Effector CD8-positive, alpha-beta T cell (primary cell): ENCODE measurements at places on chromosomes 2 and 18.

GRCh38 chr2:230793572-230794359 is 71.0 kb upstream of the ITM2C start:
- peak; percentile 9 for DNase-seq

GRCh38 chr2:221655300-221655699 is 83.2 kb upstream of the EPHA4 start:
- DNase-seq = no peak

DNA sequence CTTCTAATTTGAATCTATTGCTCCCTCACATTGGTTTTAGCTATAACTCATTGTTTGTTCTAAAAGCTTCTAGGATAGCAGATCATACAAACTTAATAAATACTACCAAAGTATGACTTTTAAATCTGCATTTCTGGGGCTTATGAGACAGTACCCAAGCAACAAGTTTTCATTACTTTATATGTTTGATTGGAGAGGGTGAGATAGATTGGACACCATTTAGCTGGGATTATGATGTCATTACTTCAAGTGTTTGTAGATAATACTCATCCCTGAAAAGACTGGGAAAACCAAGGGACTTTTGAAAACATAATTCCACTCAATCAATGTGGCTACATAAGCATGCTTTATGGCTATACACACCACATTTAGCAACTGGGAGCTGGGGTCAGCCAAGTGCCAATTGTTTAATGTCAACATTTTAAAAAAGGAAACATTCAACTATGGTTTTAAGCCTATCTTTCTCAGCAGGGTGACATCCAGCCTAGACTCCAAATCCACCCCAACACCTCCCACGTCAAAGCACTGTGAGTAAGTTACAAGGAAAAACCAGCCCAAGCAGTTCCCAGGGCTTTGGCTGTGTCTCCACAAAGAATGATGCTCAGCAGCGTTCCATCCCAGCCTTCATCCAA is 119.9 kb downstream of the ETAA1 start:
- DNase-seq = no peak

- DNase-seq = no peak
These were observed 5.5 kb upstream of the TSPYL6 start for GRCh38 chr2:54261537-54261936.

GRCh38 chr2:210337159-210337558 is 22.2 kb upstream of the MYL1 start:
- no peak for DNase-seq

DNA sequence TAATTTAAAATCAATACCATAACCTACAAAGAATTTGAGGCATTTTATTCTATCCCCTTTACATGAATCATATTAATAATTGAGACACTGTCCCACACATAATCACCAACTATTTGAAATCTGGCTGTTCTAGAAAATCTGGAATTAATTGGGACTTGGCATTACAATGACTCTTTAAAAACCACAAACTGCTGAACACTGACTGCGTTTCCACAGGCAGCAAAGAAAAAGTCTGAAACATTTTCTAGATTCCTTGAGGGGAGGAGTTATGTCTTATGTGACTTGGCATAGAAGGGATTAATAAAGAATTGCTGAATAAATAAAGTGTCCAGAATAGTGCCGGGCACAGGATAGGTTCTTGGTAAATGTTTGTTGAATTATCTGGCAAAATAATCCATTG is 61.4 kb downstream of the GPR39 start:
- DNase-seq = no peak

DNA sequence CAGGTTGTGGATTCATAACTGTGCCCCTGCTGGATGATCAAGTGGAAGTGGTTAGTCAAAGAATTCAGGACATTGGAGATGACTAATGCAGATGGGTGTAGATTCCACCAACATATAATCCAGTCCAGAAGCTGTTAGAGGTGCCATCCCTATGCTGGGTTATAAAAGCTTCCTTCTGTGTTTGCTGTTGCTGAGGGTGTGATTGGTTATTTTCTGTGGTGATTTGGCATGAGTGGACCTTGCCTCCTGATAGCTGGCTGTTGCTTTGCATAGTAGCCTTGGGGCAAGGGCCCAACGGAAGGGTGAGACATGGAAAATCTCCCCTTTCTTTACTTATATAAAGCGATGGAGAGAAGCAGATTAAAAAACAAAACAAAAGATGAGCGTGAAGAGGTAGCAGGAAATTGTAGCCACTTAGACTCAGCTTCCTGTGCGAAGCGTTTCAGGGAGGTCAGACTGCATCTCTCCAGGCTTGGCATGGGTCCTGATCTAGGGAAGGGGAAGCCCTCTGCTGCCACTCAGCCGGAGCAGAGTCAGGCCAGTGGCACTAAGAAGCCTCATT is 190.4 kb downstream of the FMNL2 start:
- no peak for DNase-seq

- no peak for DNase-seq
These were observed 106.3 kb downstream of the FAM168B start for GRCh38 chr2:130986890-130987493.

- DNase-seq = no peak
These were observed 3.4 kb downstream of the CCDC93 start for GRCh38 chr2:118010473-118010872.

DNA sequence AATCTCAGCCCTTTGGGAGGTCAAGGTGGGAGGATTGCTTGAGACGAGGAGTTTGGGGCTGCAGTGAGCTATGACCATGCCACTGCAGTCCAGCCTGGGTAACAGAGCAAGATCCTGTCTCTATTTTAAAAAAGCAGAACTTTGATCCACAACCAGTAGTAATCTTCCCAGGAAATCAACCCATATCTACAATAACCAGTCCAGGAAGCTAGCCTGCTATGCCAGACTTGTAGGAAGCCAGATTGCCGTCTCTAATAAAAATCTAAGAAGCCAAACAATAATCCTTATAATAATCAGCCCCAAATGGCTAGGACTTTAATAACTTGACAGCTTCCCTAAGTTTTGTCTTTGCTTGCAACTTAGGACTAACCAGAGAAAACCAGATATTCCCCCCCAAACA is 9.0 kb upstream of the ALMS1 start:
- no peak for DNase-seq

DNA sequence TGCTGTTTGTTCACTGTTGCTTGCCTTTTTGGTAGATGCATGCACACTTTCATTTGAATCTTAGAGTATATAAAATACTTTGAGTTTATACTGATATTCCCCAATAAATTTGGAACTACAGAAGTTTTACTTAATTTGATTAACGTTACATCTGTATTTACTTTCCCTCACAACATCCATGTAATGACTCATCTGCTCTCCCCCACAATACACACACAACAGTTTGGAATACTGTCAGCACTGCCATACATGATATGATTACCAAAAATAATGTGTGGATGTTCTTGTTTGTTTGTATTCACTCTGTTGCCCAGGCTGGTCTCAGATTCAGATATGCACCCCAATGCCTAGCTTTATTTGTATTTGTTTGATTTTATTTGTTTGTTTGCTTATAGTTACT is 144.2 kb downstream of the WDR7 start:
- no peak for DNase-seq

DNA sequence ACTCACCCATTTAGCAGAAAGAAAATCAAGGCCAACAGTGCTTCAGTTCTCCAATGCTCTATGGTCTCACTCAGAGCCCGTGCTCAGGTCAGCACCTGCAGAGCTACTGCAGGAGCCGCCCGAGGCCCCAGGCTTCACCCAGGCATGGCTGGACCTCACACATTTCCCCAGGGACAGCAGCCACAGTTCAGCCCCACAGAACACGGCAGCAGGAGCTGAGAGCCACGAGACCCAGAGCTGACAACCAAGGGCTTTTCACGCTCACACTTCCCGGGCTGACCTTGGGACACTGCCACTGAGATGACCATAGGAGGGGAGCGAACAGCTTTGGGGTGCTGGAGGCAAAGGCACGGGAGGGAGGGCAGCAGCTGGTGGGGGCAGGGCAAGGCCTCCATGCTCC is 4.2 kb downstream of the TMEM18 start:
- no peak for DNase-seq

DNA sequence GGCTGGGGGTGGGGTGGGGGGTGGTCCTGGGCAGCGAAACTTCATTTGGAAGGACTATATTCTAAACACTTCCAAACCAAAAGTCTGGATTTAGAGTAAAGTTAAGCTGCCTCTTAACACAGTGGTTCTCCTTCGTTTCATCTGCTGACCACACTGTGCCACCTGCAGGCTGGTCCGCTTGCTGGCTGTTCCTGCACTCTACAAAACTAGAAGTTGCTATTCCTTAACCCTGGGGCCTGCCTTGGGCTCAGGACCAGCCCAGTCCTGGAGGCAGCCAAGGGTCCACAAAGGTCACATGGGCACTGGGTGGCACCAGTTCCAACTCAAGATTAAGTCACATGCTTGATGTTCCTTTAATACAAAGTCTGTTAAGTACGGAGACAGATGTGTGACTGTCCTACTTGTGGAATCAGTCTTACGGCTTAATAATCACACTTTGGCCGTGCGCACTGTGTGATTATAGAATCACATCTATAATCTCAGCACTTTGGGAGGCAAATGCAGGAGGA is 195.4 kb downstream of the FAM210A start:
- no peak for DNase-seq

- no peak for DNase-seq
These were observed 19.7 kb downstream of the VIL1 start for GRCh38 chr2:218438596-218438995.

DNA sequence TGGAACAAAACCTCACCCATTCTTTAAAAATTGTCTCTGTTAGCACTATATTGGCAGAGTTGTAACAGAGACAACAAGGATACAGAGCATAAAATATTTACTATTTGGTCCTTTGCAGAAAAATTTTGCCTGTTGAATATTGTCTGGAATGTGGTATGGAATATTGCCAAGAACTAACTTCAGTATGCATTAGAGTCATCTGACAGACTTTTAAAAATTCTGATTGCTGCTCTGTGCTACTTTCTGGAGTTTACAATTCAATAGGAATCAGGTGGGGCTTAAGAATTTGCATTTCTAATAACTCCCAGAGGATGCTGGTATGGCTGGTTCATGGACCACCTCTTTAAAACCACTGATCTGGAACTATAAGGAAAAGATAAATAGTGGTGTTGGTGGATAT is 32.8 kb upstream of the NYAP2 start:
- DNase-seq = no peak

- no peak for DNase-seq
These were observed 62.6 kb upstream of the TGFA start for GRCh38 chr2:70616168-70616694.

DNA sequence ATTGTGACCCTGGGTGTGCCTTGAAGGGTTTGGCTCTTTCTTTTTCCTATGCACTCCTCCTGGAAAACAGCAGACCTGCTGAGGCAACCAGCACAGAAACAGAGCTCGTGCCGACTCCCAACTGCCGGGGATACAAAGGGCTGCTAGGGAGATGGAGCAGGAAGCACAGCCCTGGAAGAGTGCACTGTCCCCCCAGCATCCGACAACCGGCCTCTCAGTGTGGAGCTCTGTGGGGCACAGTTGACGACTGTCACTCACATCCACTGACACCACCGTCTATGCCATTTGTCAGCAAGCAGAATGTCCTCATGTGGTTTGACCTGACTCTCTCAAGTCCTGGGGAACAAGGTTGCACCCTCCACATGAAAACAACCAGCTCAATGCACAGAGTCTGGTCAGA is 290.4 kb downstream of the TNS1 start:
- no peak for DNase-seq

DNA sequence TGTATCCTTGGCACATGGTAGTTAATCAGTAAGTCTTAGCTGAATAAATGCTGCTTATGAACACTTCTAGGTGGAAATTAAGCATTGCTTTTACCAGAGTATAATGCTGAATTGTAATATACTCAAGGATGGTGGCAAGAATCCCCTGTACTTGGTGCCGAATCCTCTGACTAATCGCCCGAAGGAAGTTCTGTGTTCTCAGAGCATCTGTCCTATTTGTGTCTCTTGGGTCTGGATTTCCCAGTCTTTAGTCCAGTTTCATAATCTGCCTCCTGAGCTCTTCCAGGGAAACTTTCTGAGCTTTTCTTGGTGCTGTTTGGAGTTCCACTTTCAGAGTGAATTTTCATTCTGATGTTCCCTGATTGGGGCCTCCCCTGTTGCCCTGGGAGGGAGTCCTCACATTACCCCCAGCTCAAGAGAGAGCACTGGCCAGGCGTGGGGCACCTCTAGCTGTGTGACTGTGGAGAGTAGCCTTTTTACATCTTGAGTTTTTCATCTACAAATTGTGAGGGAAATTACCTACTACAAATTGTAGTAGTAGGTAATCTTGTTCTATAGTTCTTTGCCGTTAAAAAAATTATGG is 144.9 kb downstream of the LTBP1 start:
- no peak for DNase-seq

GRCh38 chr2:155377266-155377680 is 678.8 kb downstream of the KCNJ3 start:
- no peak for DNase-seq

- DNase-seq = no peak
These were observed 286.4 kb downstream of the GALNT13 start for GRCh38 chr2:154158101-154158500.

- DNase-seq = no peak
These were observed 21.2 kb upstream of the AFF3 start for GRCh38 chr2:100163605-100164004.

- no peak for DNase-seq
These were observed 44.4 kb downstream of the ST8SIA5 start for GRCh38 chr18:46712406-46712805.

DNA sequence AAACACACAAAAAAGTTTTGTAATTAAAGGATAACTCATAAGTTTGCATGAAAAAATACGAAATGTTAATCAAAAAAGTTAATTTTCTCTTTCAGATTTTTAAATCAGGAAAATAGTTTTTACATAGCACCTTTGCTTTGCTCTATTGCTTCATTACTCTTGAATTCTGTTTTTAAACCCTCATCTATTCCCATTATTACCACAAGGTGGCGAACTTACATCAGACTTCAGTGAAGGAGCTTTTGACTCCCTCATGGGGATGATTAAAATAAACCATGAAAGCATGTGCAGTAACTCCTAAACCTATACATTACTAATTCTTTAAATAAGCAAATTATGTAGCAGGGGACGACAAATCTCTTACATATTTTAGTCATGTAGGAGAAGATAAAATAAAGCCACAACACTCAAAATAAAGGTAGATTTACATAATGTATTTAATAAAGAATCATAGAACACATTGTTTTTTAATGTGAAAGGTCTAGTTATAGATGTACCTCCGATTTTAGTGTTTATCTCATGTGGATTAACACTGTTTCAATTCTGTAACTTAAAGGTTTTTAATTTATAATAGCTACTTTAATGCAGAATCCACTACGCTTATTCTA is 105.2 kb downstream of the NETO1 start:
- DNase-seq = no peak

DNA sequence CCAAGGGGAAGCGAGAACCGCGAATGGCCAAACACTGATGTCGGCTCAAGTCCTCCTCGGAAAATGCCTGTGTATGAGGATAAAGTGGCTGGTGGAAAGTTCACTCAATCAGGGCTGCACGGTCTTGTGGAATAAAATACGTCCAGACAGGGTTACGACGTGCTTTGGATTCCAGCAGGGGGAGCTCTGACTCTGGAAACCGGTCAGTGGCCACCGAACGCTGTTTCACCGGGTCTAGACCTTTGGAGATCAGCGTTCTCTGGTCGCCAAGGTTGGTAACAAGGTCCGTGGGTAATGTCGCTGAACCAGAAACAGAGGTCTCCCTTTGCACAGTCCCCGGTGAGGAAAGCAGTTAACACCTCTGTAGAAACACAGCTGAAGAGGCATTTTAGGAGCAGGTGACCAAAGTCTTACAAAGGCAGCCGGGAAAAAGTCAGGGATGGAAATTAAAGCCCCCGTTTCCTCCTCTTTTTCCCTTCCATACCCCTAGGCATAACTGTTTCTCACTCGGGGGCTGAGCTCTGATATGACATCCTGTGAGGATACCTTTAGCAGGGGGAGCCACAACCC is 47.8 kb downstream of the CDCA7 start:
- DNase-seq = peak; percentile 44
